ENCODE measurements at places on chromosomes 5 and 9.

DNA sequence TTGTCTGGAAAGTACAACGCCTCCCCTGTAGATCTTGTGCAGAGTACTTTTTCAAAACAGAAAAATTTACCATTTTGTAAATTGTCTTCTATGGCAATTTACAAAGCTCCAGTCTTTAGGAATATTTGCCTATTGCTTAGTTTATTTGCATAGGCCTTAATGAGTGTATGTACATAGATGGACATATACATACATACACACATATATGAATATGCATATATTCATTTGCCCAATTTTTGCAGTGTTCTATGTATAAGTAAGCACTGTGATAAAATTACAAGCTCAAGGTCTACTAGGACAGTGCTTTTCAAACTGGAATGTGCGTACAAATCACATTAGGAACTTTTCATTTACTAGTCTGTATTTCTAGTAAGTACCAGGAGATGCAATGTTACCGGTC lies 301.3 kb upstream of the SMARCA2 start:
- DNase-seq, result no peak

DNA sequence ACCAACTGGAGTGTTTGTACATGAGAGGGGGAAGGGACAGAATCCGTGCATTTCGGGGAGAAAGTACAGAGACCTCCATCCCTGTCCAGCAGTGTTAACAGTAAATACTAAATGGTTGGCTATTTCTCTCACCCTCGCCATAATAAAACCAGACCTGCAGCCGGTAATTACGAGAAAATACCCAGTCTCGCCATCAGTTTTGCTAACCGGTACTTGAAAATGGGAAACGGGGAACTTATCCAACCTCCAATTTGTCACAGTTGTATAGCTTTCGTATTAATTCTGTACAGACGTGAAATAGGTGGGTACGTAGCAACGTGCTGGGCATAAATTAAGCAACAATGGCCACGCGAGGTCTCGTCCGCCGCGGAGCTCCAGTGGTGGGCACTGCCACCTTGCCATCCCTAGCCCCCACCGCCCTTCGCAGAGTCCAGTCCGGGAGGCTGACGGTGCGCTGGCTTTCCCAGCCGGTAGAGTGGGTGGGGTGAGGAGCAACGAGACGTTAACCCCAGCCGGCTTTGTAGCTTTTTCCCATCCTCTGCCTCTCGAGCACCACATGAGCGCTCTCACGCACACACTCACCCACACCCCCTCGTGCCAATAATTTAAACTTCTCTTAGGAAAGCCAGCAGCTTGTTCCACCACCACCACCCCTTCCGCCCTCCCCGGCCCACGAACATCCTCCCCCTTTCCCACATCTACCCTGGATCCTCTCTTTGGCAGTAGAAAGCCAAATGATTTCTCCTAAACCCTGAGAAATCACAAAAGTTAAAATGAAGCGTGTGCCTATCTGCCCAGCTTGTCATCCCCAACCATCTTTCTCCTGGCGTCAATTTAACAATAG lies 1.8 kb downstream of the ELAVL2 start:
- no peak for DNase-seq

DNA sequence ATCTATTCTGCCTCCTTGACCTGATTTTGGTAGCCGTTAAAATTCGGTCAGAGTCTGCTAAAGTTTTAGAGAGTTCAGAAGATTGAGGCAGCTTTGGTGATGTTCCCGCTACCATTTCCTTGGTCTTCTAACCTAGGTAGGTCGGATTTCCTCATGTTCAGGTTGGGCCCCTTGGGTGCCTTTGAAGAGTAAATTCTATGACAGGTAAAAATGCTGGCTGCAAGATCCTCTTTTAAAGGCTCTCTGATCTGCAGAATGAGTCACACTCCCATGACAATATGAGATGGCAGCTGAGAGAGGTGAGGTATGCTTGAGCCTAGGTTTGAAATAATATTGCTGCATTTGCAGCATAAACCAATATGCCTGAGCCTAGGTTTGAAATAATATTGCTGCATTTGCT lies 198.9 kb downstream of the TSSK1B start:
- DNase-seq, result no peak

DNA sequence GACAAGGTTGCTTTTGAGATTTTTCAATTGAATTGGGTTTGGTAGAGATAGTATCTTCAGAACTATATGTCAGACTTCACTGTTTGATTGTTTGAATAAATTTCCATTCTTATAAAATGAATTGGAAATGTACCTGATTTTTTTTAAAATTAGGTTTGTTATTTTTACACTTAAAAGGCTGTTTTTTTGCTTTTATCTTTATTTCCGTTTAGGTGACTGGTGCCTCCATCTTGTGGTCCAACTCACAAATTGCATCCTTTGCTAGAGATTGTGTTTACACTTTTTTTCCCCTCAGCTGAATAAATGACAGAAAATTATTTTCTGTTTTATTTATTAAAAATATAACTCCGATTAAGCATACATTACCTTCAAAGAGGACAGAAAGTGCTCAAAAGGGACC lies 15.6 kb downstream of the NDUFAF2 start:
- no peak for DNase-seq

- DNase-seq, result no peak
Observed at GRCh38 chr5:125011014-125011413, 264.6 kb upstream of the ZNF608 start.

GRCh38 chr9:86747711-86748110 lies 199.6 kb downstream of the GAS1 start:
- no peak for DNase-seq

GRCh38 chr9:120609636-120610035 lies 29.7 kb upstream of the CDK5RAP2 start:
- no peak for DNase-seq

DNA sequence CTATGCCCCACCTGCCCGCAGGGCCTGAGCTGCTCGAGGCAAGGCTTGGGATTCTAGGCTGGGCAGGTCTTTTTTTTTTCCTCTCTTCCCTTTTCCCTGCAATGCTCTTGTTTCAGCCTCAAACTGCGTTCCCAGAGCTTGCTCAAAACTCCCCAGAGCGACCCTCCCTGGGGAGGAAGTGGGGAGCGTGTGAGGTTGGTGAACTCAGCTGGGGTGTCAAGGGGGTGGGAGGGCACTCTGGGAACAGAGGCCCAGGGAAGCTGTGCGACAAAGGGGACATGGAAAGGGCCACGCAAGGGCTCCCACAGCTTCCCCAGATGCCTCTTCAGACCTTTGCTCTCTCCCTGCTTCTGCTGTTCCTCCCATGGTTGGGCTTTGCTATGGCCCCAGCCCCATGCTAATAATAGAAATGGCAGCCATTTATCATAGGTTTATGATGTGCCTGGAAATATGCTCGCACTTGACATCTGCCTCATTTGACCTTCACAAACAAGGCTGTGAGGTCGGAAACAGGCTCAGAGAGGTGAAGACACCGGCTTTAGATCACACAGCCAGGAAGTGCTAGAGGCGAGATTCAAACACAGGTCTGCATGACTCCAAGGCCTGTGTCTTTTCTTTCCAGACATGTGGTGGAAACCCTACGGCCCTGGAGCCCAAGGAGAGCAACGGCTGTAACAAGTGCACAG lies 40.9 kb upstream of the IL17B start:
- DNase-seq, result no peak

All from stimulated activated CD4-positive, alpha-beta T cell treated with anti-CD3 and anti-CD28 coated beads, TNF-alpha, amount 100 ng/mL, for 4 hours (primary cell).